ENCODE measurements at places on chromosomes 11 and 22. TPM values are rescaled to one million over a fixed set of nuclear protein-coding genes. Genes with fewer than 3 reads are reported as not detected.

CCDC116 gene
- 0.63 TPM for polyA plus RNA-seq

GRCh38 chr11:134233729-134234179 is 9.3 kb downstream of the VPS26B start:
- DNase-seq = no peak

DNA sequence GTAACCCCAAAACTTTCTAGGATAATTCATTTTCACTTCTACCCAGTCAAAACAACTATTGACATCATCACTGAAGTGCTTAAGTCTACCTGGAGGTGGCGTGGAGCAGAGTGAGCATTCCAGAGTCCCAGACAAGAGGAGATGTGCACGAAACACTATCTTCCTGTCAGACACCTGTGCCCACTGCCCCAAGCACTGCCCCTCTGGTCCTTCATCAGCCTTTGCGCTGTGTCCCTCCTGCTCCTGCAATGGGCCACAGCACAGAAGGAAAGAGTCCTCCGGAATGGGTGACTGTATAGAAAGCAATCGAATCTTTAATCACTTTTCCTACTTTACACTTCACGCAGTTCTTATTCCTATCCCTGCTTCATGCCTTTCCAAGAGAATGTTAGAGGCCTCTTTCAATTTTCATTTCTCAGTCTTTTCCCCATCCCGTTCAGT is 512 bp upstream of the GRIA4 start:
- DNase-seq = peak; percentile 48

GRCh38 chr22:39559456-39560105 is 11.0 kb upstream of the CACNA1I start:
- DNase-seq = no peak

CCDC89 gene
- polyA plus RNA-seq = 0.11 TPM

SERPING1 gene
- polyA plus RNA-seq = 161 TPM

GRCh38 chr11:107695446-107695845 is 16.4 kb downstream of the SLN start:
- no peak for DNase-seq

- no peak for DNase-seq
These were observed 48.8 kb upstream of the CD44 start for GRCh38 chr11:35090125-35090524.

- peak; percentile 28 for DNase-seq
These were observed 6.0 kb upstream of the TUBA8 start for GRCh38 chr22:18104566-18104965.

DNA sequence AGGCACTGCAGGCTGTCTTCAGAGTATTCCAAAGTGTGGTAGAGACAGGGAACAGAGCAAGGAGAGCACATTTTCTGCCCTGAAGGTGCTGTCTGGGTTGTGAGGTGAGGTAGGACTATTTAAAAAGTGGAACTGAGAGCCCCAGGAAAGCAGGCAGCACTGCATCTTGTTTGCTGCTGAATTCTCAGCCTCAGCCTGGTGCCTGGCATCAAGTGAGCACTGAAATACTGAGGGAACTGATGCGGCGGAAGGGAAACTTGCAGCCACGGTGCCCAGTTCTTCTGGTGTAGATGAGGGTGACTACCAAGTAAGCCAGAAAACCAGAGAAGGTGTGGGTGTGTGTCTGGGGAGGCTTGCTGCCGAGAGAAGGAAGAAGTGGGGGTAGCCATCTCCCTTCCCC is 59.5 kb downstream of the TNRC6B start:
- DNase-seq = no peak

- DNase-seq = peak; percentile 54
These were observed 300.6 kb downstream of the TBC1D22A start for GRCh38 chr22:47063071-47063509.

SCYL1 gene
- polyA plus RNA-seq = 52.4 TPM

DNA sequence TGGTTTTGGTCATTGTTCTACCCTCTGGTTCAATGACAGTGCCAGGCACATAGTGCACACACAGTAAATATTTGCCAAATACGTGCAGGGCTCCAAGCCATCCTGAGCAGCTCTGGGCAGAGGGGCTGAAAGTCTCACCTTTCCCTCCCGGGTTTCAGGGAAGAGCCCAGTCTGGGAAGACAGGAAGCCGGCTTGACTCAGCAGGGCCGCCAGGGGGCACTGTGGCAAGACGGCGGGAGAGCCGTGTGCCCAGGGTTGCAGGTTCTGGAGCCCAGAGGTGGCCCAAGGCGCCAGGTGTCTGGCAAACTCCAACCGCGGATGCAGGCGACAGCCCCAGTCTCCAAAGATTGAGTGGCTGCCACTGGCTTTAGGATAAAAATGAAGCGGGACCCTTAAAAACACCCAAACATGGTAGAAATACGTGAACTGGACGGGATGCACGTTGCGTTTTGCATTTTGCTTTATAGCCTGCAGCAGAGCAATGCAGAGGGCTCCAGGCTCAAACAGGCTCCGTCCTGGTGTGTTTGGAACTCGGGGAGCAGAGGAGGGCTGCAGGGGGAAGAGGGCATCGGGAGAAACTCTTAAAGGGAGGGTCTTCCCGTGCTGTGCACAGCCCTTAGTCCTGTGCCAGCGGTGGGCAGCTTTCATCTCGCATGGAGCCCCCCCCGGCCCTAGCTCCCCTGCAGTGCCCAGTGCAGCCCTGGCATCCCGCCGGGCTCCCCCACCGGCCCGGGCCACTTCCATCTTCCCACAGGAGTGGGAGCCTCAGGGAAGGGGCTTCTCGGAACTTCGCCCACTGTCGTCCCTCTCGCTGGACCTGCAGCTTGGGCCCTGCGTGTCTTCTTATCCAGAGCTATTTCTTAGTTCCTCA is 10.7 kb downstream of the KRTAP5-5 start:
- DNase-seq = peak; percentile 50

GRCh38 chr11:97574976-97575665 is 1185.3 kb downstream of the JRKL start:
- DNase-seq = no peak

- DNase-seq = no peak
These were observed 79.2 kb downstream of the TRMU start for GRCh38 chr22:46414704-46415103.

GRCh38 chr11:11171854-11172253 is 181.2 kb downstream of the CSNK2A3 start:
- DNase-seq = no peak

DNA sequence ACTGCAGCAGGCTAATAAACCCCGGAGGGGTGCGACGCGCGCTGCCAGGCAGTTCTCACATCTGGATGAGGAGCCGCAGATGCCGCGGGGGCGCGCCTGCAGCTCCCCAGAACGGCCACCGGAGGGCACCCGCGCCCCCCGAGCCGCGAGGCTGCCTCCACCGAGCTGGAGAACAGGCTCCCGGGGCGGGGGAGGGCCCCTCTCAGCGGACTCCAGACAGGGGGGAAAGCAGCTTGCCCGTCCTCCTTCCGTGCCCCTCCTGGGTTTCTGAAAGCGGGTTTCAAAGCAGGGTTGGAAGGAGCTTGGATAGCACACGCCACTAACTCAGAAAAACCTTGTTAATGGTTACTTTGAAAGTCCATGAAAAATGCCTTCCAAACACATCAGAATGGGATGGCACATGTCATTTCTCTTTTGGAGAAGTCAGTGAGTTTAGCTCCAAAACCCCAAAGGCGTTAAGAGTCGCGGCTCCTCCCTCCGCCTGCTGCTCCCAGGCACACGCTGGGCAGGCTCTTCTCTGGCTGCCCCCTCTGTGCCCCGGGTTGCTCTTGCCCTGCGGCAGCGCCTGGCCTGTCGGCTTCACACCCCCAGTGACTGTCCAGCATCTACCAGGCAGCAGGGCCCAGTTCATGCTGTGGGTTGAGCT is 317.8 kb downstream of the NTM start:
- DNase-seq = no peak

GRCh38 chr11:70491696-70492472 is 93.6 kb downstream of the CTTN start:
- peak; percentile 62 for DNase-seq

DNA sequence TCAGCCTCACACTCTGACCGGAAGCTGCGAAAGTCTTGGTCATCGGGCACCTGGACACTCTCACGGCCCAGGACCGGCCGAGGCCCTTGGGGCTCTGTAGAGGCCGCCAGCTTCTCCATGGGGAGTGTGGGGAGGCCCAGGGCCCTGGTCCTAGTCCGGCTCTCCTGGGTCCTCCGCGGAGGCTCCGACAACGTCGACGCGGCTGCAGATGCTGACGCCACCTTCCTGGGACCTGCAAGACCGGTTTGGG is 12.9 kb downstream of the STARD10 start:
- DNase-seq = no peak

- no peak for DNase-seq
These were observed 40.6 kb downstream of the BARX2 start for GRCh38 chr11:129416080-129416820.

- no peak for DNase-seq
These were observed 52.4 kb upstream of the TYR start for GRCh38 chr11:89125298-89125697.

GRCh38 chr11:2963112-2963754 is 28.9 kb downstream of the NAP1L4 start:
- no peak for DNase-seq

GRCh38 chr11:72162891-72163492 is 27.5 kb downstream of the FOLR3 start:
- no peak for DNase-seq

- peak; percentile 85 for DNase-seq
These were observed 29.7 kb upstream of the DDX6 start for GRCh38 chr11:118820412-118821357.

- no peak for DNase-seq
These were observed 57.3 kb downstream of the BDNF start for GRCh38 chr11:27642954-27643353.

GRCh38 chr22:46142548-46143490 is 7.5 kb upstream of the PPARA start:
- no peak for DNase-seq

TTC36 gene
- not detected for polyA plus RNA-seq
